ENCODE measurements at places on chromosomes 2 and 18. TPM values are rescaled to one million over a fixed set of nuclear protein-coding genes. Genes with fewer than 3 reads are reported as not detected.
A peak's percentile ranks its signal among the peaks of the same experiment; 100 is the strongest.

MERTK gene
- 0.45 TPM for total RNA-seq

OXER1 gene
- 0.19 TPM for total RNA-seq

THAP4 gene
- 27.8 TPM for total RNA-seq

MATN3 gene
- total RNA-seq = not detected

ADGRF3 gene
- 2.1 TPM for total RNA-seq

DNA sequence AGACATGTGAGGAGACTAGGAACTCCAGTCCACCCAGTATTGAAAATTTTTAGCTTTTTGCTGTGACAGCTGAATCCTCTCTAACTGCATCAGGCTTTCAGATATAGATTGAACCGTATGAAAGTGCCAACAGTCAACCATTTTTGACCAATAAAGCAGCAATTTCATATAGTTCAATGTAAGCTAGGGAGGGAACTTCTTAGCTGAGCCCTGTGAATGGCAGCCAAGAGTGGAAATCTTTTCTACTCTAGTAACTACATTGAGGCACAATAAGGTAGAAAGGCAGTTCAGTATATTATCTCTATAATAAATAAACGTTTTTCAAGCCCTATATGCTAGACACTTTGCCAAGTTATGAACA lies 96.3 kb upstream of the TANK start:
- DNase-seq = no peak

- DNase-seq = no peak
Observed at GRCh38 chr18:12943215-12943614, 4.6 kb upstream of the SEH1L start.

GRCh38 chr2:184272056-184272455 lies 326.3 kb upstream of the ZNF804A start:
- DNase-seq = no peak

- no peak for DNase-seq
Observed at GRCh38 chr2:161975062-161975812, 98.8 kb downstream of the DPP4 start.

DNA sequence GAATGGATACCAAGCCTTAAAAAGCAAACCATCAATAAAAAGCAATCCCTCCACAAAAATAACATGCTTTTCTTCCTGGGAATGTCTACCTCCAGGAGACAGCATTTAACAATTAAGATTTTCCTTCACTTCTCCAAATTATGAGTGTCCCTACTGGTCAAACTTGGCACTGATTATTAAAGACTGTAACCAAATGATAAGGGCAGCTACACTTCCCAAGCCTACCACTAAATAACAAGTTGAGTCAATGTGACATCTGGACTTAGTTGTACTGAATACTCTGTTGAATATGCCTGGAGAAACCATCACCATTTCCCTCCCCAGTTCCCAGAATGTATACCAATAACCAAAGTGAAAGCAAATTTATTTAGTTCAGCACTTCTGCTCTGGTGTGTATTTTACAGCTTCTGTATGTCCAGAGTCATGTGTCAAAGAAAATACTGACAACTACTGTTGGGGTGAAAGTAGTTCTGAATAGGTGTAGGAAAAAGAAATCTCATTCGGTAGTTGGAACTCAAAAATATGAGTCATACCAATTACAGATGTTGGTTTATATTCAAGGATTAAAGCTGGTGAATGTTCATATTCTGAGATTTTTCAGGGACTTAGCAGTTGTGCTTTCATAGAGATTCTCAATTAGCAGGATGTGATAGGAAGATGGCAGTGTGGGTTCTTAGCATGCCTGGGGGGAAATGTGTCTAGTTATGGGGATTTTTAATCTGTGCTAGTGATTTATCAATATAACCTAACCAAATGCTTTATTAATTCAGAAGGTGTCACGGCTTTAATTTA lies 1291.6 kb upstream of the GYPC start:
- DNase-seq = no peak

DNA sequence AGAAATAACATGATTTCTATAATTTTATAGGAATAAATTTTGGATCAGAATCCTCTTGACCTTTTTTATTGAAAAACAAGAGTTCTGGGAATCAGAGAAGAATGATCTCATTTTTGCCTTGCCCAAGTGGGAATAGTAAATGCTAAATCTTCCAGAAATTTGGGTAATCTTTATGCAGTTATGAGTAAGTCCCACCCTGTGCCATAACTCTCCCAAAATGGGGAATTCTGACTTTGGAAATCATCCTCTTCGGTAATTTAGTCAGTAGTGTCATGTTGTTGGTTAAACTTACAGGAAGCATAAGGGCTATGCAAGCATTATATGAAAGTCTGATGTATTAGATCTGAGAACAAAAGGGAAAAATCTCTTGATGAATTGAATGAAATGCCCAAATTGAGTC lies 20.6 kb upstream of the ARHGAP28 start:
- no peak for DNase-seq

DNA sequence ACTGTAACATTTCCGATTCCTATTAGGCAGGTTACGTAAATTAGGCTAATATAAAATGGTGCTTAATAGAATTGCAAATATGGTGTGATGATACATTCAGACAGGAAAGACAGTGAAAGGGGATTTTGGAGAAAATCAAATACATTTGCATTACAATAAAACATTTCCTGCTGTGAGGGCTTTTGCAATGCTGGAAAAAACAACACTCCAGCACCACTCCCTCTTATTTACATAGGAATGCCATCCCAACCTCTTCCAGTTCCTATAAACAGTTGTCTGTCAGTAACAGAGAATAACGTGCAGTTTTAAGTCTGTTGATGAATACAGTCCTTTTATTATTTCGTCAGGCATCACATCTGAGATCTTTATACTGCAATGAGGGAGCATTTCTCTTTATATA lies 298.8 kb upstream of the FANCL start:
- DNase-seq = no peak

DNA sequence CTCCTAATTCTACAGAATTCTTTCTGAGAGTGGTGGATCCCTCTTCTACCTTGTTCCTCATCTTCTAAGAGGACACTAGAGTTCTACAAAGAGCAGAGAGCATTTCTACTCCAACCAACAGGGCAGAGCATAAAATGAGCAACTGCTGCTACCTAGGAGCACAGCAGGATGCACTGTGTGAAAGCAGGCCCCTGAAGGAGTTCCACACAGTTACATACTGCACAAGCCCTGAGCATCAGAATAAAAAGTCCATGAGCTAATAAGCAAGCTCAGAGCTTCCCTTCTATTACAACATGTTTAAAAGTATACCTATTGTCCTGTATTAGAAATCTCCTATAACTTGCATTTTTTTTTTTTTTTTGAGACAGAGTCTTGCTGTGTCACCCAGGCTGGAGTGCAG lies 8.4 kb downstream of the FHL2 start:
- no peak for DNase-seq

GRCh38 chr18:37419315-37419714 lies 146.3 kb downstream of the CELF4 start:
- DNase-seq = no peak

GRCh38 chr2:75462721-75463120 lies 98.0 kb downstream of the EVA1A start:
- DNase-seq = no peak

GRCh38 chr2:163775304-163775703 lies 39.5 kb upstream of the FIGN start:
- no peak for DNase-seq

GRCh38 chr2:103792042-103792441 lies 1030.2 kb downstream of the TMEM182 start:
- no peak for DNase-seq

GRCh38 chr18:77702686-77703085 lies 453.0 kb downstream of the GALR1 start:
- DNase-seq = peak; percentile 44

DNA sequence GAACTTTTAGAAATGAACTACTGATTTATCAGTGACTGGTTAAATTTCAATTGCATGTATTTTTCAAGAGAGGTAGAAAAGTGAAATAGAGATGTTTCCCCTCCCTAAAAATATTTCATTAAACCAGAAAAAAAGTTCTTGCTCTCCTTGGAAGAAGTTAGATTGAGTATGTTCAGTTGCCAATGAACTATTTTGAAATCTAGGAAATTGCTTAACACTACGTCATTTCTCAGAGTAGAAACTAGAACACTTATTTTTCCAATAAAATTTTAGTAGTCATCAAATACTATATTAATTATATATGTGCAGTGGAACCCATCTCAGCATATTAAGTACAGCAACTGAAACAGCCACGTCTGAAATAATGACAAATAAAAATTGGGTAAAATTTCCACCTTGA lies 51.8 kb upstream of the STAT1 start:
- DNase-seq = no peak

Measured in natural killer cell (primary cell).